T-cell (primary cell): ENCODE measurements at places on chromosomes 2 and 18. TPM values are rescaled to one million over a fixed set of nuclear protein-coding genes. Genes with fewer than 3 reads are reported as not detected.

TMEM182 gene
- 3.7 TPM for total RNA-seq

TLX2 gene
- not detected for total RNA-seq

ORC2 gene
- 52.1 TPM for total RNA-seq

GRCh38 chr2:129431881-129432280 is 547.6 kb upstream of the RAB6C start:
- DNase-seq, result no peak
- H3K4me3 ChIP-seq, result no peak overlapping the region
- no peak overlapping the region for H3K27ac ChIP-seq

DNA sequence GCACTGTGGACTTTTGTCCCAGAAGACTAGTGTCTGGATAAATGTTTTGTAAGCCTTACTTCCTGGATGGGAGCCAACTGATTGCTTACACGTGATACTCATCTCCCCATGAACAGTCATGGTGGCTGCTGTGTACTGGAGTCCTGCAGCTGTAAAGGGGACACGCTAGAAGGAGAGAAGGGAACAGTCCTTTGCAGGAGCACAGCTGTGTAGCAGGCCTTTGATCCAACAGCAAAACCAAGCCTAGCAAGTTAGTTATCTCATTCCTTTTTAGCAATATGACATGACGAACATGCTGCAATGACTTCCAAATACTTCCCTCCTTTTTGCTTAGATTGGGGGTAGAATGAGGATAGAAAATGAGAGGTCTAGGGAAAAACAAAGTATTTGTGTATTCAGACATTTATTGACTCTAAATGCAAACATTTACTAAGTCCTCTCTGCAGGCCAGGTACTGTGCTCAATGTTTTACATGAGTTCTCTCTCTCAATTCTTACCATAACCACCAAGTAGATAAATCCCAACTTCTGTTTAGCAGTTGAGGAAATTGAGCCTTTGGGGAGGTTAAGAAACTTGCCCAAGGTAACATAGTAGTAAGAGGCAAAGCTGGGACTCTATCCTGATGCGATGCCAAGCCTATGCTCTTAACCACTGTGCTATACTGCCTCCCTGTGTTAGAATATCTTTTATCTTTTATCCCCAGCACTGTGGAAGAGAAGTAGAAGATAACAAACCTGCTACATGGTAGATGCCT is 55.4 kb upstream of the CD28 start:
- H3K27ac ChIP-seq, result no peak overlapping the region
- H3K4me1 ChIP-seq, result no peaks in the 10 kb centered on the region
- H3K4me3 ChIP-seq, result no peak overlapping the region
- no peaks in the 10 kb centered on the region for H3K27me3 ChIP-seq
- H3K36me3 ChIP-seq, result no peaks in the 10 kb centered on the region

GRCh38 chr2:107553539-107553938 is 273.2 kb upstream of the RGPD4 start:
- no peak overlapping the region for H3K4me3 ChIP-seq
- no peaks in the 10 kb centered on the region for H3K4me1 ChIP-seq
- DNase-seq, result no peak
- no peaks in the 10 kb centered on the region for H3K27me3 ChIP-seq
- H3K36me3 ChIP-seq, result no peaks in the 10 kb centered on the region

DNA sequence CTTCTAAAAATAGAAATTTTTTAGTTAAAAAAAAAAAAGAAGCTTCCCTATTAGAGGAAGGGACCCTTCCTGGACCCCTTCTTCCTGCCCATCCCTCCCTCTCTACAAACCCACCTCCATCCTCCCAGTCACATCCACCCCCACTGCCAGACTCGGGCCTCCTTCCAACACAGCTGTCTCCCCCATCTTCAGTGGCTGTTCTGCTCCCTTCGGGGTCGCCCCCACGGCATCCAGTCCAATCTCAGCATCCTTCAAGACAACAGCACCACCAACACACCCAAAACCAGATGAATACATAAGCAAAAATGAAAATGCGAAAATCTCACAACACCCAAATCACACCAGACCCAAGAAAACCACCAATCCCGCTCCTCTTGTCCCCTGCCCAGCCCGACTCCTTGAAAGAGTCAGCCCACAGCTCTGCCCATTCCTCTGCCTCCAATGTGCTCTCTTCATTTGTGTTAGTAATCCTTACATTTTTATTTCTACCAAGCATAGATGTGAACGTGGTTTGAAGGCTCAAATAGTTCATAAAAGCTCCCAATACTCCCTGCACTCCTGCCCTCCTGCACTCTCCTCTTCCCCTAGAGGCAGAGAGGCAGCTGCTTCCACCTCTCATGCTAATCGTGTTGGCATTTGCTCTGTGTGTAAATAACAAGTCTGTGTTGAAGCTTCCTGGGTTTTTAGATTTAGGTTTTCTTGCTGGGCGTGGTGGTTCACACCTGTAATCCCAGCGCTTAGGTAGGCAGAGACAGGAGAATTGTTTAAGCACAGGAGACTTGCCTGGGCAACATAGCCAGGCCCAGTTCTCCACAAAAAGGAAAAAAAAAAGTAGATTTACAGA is 37.0 kb downstream of the MAL start:
- no peaks in the 10 kb centered on the region for H3K36me3 ChIP-seq
- H3K27ac ChIP-seq, result peak overlapping the region; percentile 52
- no peak for DNase-seq
- H3K4me3 ChIP-seq, result no peak overlapping the region

DNA sequence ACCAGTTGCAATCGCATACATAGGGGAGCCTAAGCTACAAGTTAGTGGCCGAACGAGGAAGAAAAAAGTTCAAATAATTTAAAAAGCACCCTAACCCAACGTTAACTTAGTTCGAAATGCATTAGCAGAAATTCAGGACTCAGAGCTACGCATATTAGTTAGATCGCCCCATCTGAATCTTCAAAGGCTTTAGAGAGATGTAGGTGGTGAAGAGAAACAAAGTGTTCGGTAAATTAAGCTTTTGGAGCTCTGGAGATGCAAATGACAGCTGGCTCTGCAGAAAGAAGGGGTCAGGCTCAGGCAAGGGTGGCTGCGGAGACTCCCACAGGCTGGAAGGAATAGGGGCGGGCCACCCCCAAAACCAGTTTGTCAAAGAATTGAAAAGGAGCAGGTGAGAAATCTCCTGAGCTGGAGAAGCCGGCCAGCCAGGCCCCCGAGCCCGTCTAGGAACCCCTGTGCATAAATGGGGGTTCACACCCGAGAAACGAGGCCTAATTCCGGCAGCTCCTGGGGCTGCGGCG is 621 bp downstream of the TXNL1 start:
- H3K27ac ChIP-seq, result peak overlapping the region; percentile 91
- no peaks in the 10 kb centered on the region for H3K27me3 ChIP-seq
- no peak for DNase-seq
- H3K4me1 ChIP-seq, result peaks cover 12% of the 10 kb centered on the region
- H3K4me3 ChIP-seq, result peak overlapping the region; percentile 93
